ENCODE measurements at places on chromosomes 6 and 20.

DNA sequence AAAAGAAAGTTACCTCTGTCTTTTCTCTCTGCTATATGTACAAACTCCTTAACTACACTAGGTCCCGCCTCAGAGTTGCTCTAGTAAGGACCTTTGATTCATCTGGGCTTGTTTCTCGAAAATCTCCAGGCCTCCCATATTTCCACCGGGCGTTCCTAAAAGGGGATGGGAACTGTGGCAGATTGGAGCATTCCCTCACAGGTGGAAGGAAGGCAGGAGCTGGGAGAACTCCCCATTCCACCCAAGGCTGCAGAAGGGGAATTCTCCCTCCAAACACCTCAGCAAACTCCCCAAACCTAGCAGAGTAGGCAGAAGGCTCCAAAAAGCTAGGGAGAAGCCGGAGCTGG lies 1.6 kb upstream of the TFAP2A start:
- no peak for DNase-seq

- DNase-seq = no peak
These were observed 6.7 kb downstream of the ATG5 start for GRCh38 chr6:106318851-106319250.

GRCh38 chr6:113744861-113745260 lies 112.3 kb upstream of the MARCKS start:
- DNase-seq = no peak

DNA sequence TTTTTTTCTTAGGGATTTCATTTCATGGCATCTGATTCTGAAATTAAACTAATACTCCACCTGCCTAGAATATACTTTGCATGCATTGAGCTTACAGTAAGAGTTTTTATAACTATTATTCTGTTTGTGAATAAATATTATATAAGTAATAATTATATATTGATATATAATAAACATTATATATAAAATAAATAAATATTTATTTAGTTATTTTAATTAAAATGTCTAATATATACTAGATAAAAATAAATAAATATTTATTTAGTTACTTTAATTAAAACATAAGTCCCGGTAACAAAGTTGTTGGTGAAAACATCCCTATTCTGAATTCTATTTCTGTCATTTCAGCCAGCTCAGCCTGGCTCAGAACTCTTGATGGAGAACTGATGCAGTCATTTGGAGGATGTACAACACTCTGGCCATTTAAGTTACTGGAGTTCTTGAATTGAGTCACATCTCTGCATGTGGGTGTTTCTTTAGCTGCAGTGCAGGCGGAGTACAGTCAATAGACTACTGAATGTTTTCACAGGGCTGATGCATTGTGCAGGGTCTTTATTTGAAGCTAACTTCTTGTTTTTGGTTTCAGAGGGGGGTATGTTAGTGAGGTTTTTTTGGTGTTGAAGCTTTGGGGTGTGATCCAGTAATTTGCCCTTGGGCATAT lies 508.9 kb upstream of the ADGRB3 start:
- DNase-seq = no peak

DNA sequence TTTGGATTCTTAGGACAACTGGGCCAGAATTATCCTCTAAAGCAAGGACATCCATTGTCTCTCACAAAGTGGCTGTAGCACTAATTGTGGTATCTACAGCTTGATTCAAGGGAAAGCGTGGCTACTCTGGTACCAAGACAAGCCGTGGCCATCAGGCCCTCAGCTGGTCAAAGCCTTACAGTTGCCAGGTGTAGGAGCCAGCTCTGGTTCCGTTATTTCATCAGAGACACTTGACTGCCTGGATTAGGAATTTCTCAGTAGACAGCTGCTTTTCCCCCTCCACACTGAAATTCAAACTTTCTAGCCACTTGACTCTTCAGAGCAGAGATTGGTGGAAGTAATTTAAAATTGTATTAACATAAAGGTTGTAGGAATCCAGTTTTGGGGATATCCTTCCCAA lies 104.2 kb downstream of the ANKS1A start:
- DNase-seq = no peak

- DNase-seq = no peak
These were observed 75.6 kb upstream of the GNRH2 start for GRCh38 chr20:2967841-2968240.

DNA sequence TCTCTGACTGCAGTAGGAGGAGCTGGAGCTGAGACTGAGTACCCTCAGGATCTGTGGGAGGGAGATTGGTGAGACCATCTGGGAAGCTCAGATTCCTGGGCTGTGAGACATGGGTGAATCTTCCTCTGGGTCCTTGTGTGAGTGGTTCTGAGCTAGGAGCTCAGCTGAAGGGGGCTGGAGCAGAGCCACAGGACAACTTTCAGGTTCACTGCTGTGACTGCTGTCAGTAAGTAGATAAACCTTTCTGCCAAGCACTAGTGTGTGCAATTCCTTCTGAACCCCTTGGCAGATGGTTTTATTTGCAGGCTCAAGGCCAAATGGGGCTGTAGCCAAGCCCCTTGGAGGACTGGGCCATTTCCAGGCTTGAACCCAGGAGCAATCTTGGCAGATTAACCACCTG lies 49.6 kb upstream of the SNAP91 start:
- DNase-seq = no peak

GRCh38 chr20:62220666-62221568 lies 839 bp upstream of the HRH3 start:
- no peak for DNase-seq

- peak; percentile 46 for DNase-seq
These were observed 124.6 kb downstream of the SLC23A2 start for GRCh38 chr20:4876731-4877130.

GRCh38 chr6:137659871-137660270 lies 165.7 kb upstream of the OLIG3 start:
- peak; percentile 17 for DNase-seq

- no peak for DNase-seq
These were observed 88.3 kb downstream of the CDYL start for GRCh38 chr6:4864519-4864918.

DNA sequence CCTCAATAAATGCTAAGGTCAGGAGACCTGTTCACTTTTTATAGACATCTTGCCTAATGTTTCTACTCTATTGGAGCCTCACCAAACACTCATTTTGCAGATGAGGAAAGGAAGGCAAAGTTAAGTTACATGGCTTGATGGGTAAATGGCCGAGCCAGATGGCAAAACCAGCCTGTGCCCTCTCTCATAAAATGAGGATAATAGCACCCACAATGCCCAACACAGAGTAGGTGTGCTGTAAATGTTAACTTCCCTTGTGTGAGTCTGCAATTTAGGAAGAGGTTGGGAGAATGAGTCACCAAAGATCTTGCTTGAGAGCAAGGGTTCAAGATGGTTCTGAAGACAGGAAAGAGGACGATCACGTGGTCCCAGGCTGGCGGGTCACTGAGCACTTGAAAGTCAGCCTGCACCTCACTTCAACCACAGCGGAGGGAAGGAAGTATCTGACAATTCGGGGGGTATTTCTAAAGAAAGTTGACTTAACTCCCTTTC lies 3.3 kb downstream of the KCNK5 start:
- DNase-seq = no peak

DNA sequence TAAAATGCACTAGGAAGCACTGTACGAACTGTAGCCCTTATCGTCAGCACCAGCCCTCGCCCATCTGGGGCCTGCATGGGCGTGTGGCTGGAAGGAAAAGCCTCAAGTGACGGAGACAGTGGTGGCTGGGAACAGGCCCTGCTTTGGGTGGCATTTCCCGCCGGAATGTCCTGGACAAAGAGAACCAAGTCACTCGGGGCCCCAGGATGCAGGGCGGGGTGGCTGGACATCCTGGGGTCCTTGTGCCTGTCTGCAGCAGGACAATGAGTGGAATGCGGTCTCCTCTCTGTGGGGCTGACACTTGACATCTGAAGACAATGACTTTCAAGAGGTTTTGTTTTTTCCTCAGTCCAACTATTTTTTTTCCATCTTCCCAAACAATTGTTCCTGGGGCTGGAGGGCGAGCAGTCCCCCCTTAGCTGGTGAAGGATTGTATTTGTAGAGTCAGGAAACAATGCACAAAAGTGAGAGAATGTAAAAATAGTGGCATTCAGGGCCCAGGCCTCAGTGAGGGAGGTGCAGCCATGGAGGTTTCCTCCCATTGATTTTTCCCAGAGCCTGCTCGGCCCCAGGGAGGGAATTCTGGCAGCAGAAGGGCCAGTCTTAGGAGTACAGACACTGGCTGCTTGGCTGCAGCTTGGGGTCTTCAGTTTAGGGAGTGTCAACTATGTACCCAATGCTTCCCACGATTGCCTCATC lies 64.4 kb downstream of the PREX1 start:
- no peak for DNase-seq

GRCh38 chr20:19628570-19629134 lies 129.4 kb upstream of the RIN2 start:
- DNase-seq = peak; percentile 86

DNA sequence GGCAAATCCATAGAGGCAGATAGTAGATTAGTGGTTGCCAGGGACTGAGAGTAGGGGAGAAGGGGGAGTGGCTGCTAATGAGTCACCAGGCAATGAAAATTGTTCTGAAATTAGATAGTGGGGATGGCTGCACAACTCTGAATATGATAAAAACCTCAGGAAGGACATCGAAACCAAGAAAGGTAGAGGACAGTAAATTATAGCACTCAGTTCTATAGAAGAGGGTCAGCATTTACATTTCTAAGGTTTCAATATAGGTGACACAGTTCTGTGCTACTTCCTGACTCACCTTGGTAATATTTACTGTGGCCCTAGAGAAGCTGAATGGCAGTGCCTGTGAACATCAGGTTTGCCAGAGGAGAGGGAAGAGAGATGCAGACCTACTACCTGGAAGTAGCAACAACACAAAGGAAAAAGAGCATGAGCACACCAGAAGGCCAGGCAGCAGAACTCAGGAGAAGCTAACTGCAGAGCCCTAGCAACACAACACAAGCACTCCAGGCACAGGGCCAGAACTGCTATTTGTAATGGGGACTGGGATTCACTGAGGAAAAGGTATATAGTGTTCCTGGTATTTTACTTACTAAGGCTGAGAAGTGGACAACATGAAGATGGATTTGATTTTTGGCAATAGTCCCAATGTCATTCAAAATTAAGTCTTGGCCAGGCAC lies 75.9 kb downstream of the PLCG1 start:
- no peak for DNase-seq

- DNase-seq = no peak
These were observed 598.3 kb upstream of the HS3ST5 start for GRCh38 chr6:114941078-114941477.

DNA sequence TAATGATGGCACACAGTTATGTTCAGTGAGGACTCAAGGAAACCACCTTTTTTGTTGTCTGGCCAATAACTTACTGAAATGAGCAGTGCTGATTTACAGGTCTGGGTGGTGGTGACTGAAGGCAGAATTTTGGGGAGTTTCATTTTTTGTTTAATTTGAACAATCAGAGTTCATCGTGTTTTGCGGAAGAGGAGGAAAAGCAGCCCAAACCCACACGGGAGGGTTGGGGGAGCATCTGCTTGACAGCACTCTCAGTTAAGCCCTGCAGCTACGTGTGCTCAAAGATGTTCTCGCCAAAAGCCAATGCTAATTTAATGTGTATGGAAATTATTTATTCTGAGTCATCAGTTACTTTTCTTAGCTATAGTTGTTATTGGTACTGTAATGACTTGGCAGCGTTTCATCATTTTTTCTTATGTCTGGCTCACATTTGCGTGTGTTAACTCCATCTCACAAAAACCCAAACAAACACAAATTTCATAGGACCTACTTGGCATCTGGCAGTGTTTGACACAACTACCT lies 89.2 kb downstream of the UST start:
- DNase-seq = no peak

- DNase-seq = no peak
These were observed 25.5 kb upstream of the DST start for GRCh38 chr6:56668158-56668557.

DNA sequence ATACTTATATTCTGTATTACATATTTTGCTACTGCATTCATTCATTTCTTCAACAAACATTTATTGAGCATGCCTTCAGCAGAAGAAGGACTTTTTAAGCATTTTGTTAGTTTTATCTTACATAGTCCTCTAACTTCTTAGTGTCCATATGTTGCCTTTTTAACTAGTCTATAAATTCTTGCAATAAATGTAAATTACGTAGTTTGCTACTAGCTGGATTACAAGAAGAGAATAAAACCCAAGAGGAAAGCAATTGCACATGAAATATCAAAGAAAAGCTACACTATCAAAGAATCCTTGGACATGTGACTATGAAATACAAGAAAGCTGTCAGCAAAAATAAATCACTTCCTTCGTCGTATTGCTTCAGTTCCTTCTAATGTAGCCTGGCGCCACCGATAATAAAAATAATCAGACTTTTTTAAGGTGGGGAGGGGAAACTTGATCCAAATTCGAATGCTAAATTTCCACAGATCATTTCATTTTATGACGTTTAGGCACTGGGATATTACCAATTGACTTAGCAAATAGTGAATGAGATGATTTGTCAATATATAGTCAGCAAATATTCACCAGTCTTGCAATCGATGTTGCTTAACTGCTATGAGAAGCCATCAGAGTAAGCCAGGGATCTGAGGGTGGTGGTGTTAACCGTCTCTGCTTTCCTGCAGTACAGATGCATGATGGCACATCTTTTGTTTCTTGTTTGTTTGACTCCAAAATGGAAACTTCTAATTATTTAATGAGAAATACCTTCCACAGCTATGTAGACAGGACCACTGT lies 258.7 kb upstream of the EXOC2 start:
- peak; percentile 25 for DNase-seq

GRCh38 chr20:54132612-54133433 lies 41.0 kb downstream of the CYP24A1 start:
- peak; percentile 52 for DNase-seq

DNA sequence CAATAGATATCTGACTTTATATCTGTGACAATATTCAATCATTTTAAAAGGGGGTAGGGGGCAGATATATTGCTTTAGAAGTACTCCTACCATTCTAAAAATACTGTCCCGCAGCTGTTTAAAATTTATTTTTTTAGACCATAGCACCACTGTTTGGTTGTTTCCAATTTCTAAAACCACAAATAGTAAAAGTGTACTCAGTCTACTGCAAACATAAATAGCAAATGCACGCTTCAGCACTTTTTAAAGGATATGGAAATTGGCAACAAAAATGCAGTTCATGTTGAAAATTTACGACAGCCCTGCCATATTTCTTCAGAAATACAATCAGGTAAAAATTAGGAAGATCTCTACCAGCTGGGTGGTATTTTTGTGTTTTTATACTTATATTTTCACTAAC lies 132.0 kb upstream of the RUNX2 start:
- no peak for DNase-seq

GRCh38 chr6:41353333-41353732 lies 17.9 kb downstream of the NCR2 start:
- DNase-seq = no peak

DNA sequence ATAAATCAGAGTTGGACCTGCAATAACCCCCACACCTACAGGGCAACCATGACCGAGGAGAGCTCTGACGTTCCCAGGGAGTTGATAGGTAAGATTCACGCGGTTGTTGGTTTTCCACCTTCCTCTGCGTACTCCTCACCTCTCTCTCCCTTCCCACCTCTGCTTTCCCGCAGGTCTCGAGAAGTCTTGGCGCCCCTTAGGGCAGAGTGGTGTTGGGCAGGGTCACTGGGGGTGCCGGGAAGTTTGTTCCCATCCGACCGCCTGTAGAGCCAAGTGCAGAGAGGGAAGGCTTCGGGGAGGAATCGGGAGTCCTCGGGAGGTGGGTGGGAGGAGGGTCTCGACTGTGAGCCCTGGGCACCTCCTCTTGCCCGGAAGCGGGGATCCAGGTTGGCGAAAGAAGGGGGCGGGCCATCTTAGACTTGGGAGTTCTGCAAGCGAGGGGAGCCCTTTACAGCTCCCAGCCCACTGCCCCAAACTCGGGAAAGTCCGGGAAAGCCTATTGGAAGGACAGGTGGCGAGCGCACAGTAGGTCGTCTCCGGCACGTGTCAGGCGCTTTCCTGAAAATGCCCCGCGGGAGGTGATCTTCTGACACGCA lies 672 bp downstream of the CARMIL1 start:
- DNase-seq = peak; percentile 27

GRCh38 chr6:163309491-163310026 lies 105.0 kb upstream of the QKI start:
- no peak for DNase-seq

Measured in HuH-7 (cell line).